ENCODE measurements at places on chromosomes 1 and 21. TPM values are rescaled to one million over a fixed set of nuclear protein-coding genes. Genes with fewer than 3 reads are reported as not detected.

Gene MFAP2
- 13.5 TPM for total RNA-seq

Gene SMPDL3B
- total RNA-seq = 28.0 TPM

Gene C1orf115
- 11.4 TPM for total RNA-seq

Gene AMY2A
- total RNA-seq = 4,537 TPM

Data from body of pancreas (tissue), 4 donors.